Stimulated activated CD8-positive, alpha-beta memory T cell treated with anti-CD3 and anti-CD28 coated beads, Interleukin-15, amount 100 ng/mL, for 24 hours (primary cell): ENCODE measurements at places on chromosomes 6 and 20.

GRCh38 chr6:49072885-49073620, 390.0 kb downstream of the MMUT start:
- no peak for DNase-seq

DNA sequence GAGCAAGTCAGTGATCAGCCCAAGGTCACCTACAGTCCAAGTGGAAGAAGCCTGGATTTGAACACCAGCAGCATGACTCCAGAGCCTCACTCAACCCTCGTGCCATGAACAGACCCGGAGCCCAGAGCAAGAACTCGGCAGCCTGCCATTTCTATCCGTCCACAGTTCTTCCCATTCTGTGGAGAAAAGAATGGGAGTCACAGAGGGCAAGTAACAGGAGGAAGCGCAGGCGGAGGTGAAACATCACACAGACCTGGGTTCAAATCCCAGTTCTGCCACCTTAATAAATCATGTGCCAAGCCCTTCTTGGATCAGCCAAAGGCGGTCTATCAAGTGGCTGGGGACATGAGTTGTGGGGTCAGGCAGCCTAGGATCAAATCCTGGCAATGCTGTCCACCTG, 4.3 kb downstream of the PREX1 start:
- DNase-seq, result no peak

GRCh38 chr6:2798586-2799134, 33.5 kb downstream of the WRNIP1 start:
- DNase-seq, result no peak

GRCh38 chr6:166406197-166406596, 23.5 kb upstream of the MPC1 start:
- DNase-seq, result no peak

DNA sequence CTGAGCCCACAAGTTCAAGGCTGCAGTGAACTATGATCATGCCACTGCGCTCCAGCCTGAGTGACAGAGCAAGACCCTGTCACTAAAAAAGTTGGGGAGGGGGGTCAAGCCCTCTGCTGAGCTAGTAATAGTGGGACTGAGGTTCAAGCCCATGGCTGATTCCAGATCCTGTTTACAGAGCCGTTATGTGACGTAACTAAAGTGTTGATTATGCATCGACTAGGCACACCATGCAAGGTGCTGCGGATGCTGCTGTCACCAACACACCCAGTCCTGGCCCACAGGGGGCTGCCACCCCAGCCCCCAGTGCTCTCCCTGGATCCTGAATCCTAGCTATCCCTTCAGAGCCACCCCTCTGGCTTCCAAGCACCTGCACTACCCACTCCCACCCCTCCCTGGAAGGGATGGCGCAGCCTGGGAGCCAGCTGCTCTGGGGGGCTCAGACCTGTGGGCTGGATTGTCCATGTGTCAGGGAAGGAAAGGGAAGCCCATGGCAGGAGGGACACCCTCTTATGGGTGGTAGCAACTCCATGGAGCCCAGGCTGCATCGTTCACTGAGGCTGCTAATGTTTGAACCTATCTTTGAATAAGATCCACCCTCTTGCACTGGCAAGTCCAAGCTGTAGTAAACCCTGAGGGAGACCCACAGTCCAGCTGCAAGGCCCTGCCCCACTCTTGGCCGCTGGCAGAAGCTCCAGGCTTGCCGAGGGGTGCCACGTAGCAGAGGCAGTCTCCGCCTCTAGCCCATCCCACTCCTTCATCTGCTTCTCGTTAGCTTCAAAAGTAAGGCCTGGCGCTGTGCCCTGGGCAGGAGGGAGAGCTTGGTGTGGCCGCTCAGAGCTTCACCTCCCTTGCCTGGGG, 95.0 kb downstream of the SNX5 start:
- DNase-seq, result no peak

- no peak for DNase-seq
Measured at GRCh38 chr6:74366634-74367033, 670.6 kb downstream of the CD109 start.

DNA sequence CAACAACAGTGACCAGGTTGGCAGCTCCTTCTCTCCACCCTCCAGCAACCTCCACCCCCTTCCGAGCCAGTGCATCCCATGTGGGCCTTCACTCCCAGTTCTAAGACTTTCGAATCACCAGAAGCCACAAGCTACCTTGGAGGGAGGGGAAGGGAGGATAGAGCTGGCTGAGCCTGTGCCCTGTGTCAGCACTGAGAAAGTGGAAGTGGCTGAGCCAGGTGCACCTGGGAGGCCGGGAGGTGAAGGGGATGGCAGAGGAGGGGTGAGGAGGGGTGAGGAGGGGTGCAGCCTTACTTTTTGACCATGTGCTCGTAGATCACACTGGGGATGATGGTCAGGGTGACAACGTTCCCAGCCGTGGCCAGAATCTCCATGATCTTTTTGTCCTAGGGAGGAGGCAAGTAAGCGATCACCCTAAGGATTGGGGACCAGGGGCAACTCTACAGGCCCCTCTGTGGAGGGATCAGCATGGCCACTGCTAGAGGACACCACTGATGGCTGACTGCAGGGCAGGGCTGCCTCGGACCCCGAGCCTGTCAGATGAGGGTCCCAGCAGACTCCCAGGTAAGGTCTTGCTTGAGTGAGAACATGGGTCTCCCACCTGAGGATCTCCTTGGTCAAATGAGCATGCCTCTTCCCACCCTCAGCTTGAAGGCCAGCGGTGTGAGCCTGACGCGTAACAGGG, 18.3 kb downstream of the SDCBP2 start:
- no peak for DNase-seq

DNA sequence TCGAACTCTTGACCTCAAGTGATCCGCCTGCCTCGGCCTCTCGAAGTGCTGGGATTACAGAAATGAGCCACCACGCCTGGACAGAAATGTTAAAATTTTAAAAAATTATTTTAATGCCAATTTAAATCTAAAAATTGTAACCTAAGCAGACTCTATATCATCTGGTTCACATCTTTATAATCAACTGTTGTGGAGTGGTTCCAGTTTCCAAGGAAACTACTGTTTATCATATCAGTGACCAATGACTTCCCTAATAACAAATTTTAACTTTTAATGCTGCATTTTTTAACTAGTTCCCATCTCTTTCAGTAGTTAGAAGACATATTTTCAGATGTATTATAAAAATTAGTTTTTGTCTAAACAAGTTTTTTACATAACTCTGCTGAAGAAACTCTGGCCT, 5.2 kb upstream of the BTN3A2 start:
- no peak for DNase-seq

- DNase-seq, result no peak
Measured at GRCh38 chr6:169427856-169428255, 174.2 kb upstream of the THBS2 start.

DNA sequence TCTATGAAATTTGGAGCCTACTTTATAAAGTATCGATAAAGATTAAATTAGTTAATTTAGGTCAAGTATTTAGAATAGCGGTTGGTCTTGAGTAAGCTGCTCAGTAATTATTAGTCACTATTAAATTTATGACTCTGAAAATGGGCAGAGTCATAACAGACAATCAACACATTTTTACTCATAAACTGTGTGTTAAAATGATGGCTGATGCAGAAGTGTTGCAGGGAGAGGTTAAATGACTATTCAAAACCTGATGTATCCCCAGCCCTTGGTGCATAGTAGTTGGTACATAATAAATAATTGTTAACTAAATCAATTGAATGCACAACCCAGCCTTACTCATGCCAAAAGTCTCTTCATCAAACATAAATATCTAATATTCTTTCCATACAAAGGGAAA, 30.6 kb downstream of the HIVEP2 start:
- no peak for DNase-seq

GRCh38 chr20:33296206-33296605, 13.2 kb downstream of the BPIFB1 start:
- no peak for DNase-seq

DNA sequence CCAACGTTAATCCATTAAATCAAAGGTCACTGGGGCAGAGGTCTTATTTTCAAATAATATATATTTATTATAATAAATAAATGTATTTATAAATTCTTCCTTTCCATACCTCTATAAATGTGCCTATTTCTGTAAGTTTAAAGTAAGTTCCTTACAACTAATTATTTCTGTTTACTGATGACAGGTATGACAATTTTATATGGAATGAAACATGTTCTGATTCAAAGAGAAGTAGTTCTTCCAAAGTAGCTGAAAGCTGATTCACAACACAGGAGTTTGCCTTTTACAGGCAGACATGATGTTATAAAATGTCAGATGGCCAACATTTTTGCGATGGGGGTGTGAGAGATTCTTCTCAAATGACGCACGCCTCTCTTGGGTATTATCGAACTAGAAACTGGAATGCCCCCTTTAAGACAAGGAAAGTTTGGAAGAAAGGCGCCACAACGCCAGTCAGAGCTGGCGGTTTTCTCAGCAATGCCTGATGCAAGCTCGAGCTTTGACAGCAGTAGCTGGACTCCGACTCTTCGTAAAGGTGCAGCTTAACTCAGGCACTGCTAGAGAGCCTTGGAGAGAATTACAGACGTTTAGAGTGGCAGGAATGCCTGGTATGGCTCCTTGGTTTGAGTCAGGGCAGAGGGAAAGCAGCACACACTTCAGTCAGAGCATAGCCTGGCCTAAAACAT, 92.1 kb downstream of the FOXC1 start:
- DNase-seq, result no peak

DNA sequence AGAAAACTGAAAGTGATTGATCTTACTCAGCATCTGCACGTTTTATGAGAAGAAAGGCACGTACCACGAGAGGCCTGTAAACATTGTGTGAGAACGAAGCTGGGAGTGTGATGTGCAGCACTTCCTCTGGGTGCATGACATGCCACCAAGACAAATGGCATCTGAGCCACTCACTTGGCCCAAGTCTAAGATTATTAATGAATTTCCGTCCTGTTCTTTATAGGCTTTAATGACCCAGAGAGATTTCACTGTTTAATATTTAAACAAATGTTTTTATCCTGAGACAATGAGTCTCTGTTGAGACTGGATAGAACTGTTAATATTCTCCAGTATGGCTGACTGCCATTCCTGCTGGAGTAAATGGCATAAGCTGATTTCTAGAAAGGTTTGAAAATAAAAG, 172.6 kb upstream of the PHACTR1 start:
- no peak for DNase-seq

DNA sequence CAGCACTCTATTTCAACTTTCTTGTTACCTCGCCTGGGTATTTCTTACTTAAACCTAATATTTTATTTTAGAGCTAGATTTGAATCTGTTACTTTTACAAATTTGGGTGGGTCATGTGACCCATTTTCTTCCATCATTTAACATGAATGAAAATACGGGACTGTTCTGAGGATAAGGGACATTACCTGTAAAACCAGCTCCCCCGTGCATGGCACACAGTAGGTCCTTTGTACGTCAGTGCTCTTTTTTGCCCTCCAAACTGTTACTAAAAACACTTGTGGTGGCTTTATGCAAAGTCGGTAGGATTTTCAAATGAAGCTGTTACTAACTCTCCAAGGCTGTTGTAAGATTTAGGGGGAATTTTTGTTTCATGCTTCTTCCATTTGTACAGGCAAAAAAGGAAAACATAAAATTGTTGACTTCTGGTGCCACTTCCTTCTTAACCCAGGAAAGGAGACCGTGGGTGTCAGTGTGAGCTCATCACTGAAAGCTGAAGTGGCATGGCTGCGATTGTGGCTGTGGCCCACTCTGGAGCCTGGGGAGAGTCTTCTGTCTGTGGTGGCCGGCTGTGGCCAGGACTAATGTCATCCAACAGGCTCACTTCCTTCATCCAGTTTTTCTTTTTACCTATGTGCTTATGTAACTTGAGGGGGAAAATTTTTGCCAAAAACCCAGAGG, 40.2 kb upstream of the PXDC1 start:
- DNase-seq, result no peak
